ENCODE measurements at places on chromosomes 2 and 18. TPM values are rescaled to one million over a fixed set of nuclear protein-coding genes. Genes with fewer than 3 reads are reported as not detected.

DNA sequence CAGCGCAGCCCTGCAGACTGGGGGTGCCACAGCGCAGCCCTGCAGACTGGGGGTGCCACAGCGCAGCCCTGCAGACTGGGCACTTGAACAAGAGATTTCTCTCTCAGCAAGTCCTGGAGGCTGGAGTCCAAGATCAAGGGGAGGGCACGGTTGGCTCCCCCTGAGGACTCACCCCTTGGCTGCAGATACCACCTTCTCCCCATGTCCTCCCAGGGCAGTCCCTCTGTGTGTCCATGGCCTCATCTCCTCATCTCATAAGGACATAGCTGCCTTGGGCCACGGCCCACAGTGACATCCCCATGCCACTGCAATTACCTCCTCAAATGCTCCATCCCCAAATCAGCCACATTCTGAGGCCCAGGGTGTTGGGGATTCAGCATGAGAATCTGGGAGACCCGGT lies 98.2 kb downstream of the TPO start:
- no peak for DNase-seq

DNA sequence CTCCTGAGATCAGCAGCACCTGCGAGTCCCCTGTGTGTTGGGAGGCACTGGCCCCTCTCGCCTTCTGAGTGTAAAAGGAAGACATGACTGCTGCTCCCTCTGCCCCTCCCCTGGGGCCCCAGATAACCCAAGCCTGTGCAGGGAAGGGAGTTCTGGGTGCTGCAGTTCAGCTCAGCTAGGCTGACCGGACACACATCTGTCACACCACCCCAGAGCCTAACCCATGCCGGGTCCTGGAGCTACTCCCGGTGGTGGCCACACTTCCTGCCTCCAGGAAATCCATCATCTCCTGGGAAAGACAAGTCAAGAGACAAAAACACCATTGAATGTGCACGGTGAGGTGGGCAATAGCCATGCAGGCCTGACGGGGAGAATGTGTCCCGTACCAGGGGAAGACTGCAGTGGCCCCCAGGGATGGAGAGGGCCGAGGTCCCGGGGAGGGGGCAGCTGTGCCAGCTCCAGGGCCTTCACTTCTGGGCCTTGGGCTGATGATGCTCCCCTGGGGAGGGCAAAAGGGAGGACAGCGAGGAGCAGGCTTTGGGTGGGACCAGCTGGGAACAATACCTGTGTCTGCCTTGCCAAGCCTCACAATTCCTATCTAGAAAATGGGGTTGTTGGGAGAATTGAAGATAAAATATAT lies 210.6 kb downstream of the TFCP2L1 start:
- no peak for DNase-seq

- DNase-seq: no peak
These were observed 16.6 kb downstream of the ME2 start for GRCh38 chr18:50895350-50896045.

DNA sequence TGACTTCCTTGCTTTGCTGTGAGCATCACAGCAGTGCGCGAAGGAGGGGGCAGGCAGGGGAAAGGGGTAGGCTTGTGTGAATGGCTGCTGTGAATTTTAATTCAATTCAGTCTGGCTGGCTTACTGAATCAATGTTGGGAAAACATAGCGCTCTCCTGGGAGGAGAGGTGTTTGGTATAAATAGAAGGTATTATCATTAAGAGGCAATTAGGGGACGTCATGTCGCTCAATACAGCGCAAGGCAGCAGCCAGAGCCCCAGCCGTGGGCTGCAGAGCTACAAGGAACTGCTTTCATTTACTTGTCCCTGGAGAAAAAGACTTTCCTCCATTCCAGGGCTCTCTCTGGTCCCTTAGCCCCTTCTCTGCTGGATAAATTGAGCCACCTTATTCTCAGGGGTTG lies 181.4 kb upstream of the MSH6 start:
- DNase-seq: no peak

- no peak for DNase-seq
These were observed 24.8 kb downstream of the TNS1 start for GRCh38 chr2:217977840-217978535.

- no peak for DNase-seq
These were observed 63.5 kb upstream of the FN1 start for GRCh38 chr2:215499331-215499730.

DNA sequence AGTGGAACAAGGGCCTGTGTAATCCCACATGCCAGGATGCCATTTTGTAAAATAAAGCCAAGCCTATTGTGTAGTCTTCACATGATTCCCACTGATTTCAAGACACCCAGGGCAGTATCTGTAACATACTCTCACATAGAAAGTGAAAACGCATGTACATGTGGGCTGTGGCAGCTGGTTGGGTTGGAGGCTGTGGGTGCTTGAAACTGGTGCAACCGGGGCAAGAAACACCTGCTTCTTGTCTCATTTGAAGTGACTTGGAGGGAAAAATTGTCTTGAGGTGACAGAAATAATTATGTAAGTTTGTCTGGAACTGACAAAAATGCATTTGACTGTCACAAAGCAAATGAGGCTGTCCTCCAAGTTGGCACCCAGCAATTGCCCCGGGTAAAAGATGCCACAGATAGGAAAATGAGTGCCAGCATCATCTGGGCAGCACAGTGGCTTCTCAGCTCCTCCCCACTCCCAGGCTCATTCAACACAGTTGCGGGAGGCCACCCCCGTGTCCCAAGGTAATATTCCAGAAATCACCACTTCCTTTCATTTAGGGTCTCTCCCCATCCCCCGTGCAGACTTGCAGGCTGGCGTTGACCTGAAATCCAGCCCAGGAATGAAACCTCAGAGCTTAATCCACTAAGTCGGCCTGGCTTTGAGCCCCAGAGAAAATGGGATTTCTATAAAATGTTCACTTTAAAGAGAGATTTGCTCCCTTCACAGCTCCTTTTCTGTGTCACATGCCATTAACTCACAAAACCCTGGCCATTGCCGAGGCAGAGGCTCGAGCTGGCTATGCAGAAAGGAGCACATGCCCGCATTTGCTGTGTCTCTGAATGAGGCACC lies 293.9 kb upstream of the PARD3B start:
- no peak for DNase-seq

DNA sequence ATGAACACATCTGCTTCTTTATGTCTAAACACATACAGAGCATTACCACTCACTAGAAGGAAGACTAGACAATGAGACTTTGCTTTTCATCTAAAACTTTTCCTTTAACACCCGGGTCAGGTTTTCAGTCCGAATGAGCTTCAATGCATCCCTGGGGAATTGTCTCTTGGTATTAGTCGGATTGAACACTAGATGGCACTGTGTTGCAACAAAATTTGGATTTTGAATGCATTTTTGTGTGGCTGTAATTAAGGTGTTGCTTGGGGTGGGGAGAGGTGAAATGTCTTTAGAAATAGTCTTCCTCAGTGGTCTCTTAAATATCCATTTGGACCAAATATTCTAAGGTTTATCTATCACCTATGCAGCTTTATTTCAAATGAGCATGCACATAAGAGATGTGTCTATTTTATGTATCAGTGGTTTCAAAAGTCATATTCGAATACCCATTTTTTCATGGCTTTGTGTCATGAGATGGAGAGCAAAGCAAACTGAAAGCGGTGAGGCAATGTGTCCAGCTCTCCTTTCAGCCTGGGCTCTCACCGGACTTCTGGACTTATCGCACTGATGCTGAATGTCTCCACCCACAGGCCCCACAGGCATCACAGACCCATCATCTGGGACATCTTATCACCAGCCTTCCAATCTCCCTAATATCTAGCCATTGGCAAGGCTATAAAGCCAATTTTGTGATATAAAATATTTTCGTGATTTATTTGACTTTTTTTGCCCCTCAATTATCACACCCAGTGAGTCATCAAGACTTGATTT lies 510.3 kb downstream of the RNF144A start:
- no peak for DNase-seq

- DNase-seq: no peak
These were observed 175.6 kb upstream of the RAB6C start for GRCh38 chr2:129803871-129804270.

- DNase-seq: no peak
These were observed 140.9 kb upstream of the B3GNT2 start for GRCh38 chr2:62054916-62055450.

- no peak for DNase-seq
These were observed 8.2 kb upstream of the TOGARAM2 start for GRCh38 chr2:28972778-28973335.

- no peak for DNase-seq
These were observed 42.7 kb upstream of the TAF1B start for GRCh38 chr2:9800639-9800974.

DNA sequence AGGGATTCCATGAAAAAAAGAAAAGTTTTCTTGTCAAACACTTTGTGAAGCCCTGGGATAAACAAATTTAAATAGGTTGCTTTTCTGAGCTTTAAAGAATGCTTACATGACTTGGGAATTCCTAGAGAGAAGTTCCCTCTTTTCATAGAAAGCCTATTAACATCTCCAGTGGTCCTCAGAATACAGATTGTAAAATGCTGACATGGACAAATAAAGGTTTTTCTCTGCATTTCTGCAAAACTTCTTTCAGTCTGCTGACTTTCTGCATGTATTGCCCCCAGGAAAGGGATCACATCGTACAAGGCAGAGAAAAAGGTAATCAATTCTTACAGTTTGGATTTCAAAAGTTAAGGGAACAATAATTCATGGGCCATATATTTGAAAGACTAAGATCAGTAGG lies 20.6 kb downstream of the ZNF385B start:
- DNase-seq: no peak

DNA sequence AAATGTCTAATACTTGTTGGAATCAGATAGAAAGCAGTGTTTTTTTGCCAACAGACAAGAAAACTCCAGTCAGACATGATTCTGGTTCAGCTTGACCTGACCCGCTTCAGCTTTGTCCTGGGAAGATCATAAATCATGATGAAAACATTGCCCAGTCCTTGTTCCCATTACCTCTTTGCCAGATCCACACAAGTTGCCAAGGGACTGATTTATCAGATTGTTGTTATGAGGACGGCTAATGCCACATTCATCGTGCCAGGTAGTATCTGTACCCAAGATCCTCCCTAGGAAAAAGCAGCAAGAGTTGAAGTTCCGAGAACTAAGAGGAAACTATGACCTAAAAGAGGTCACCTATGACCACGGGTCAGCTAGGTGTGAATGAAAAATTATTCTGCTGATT lies 39.0 kb downstream of the SLC40A1 start:
- no peak for DNase-seq

DNA sequence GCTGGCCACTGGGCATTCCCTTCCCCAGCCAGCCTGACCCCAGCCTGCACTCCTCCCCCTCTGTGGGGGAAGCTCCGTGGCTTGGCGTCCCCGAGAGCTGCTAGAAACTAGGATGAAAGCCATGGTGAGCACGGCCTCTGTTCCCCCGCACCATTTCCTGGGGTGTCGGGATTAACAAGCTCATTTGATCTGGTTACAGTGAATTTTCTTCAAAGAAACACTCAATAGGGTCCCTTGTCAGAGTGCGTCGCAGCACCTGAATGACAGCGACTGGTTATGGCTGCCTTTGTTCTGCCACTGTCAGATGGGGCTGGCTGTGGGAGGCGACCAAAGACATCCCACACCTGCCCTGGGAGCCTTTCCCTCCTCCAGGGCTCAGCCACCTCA lies 7.7 kb upstream of the ALPI start:
- no peak for DNase-seq

DNA sequence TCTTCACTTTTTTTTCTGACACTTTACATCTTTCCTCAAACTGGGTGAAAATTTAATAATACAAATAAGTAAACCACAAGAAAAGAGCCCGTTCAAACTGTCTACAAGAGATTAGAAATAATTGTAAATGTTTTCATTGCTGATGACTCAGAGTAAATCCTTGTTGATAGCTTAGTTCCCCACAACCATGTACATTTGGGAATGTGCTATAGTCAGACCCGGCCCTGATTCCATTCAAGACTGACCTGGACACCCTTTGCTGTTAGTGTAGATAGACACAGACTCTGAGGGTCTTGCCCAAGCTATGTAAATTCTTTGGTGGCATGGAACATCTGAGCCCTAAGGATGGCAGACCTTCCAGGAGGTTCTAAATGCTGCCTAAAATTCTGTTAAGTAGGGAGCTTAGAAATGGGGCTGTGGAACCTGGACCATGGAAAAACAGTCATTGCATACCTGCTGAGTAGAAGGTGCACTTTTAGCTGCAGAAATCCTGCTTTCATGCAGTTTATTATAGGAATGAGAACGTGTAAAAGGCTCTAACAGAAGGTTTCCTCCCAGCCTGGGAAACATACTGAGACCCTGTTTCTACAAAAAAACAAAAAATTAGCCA lies 3.7 kb downstream of the MALT1 start:
- no peak for DNase-seq

GRCh38 chr2:201781557-201782051 lies 871 bp upstream of the ALS2 start:
- DNase-seq: no peak

- DNase-seq: no peak
These were observed 950.6 kb downstream of the DCDC2C start for GRCh38 chr2:4653991-4654390.

DNA sequence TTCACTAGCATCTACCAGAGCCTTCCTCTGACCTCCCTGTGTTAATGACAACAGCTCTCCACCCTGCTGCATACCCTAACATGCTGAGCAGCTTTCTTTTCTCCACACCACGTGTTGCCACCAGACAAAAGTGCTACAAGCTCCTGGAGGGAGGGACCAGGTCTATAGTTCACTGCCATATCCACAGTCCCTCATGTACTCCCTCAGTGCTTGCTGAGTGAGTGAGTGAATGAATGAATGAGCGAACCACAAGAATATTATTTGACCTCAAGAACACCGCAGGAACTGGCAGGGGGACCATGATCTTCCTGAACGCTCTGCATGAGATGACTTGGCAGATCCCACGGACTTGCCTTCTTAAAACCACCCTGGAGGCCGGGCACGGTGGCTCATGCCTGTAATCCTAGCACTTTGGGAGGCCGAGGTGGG lies 47.4 kb upstream of the CAB39 start:
- no peak for DNase-seq

GRCh38 chr18:29154758-29155725 lies 978.1 kb upstream of the CDH2 start:
- DNase-seq: no peak

DNA sequence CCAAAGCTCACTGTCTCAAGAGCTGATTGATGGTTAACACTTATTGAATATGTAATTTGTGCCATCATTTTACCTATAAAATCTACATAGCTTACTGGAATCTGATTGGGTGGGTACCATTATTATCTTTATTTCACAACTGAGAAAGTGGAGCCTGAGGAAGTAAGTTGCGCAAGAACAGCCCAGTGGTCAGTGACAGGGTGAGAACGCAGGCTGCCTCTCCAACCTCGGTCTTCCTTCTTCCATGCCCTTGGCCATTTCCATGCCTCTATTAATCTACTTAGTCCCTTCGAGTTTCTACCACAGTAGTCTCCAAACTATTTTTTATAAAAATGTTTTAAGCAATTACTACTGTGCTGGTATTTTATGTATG lies 390.9 kb upstream of the VWC2L start:
- no peak for DNase-seq

- peak; percentile 77 for DNase-seq
These were observed 655 bp downstream of the ACTR3 start for GRCh38 chr2:113890253-113891235.

GRCh38 chr18:59139291-59139614 lies 431 bp upstream of the SEC11C start:
- peak; percentile 94 for DNase-seq

CD226 gene
- 74.9 TPM for total RNA-seq

TRIM43 gene
- not detected for total RNA-seq

HOXD8 gene
- not detected for total RNA-seq

ALPG gene
- not detected for total RNA-seq

NYAP2 gene
- total RNA-seq: not detected

L3MBTL4 gene
- total RNA-seq: 0.58 TPM
